CD8-positive, alpha-beta T cell (primary cell): ENCODE measurements at places on chromosomes 16 and 17.
A peak's percentile ranks its signal among the peaks of the same experiment; 100 is the strongest.

DNA sequence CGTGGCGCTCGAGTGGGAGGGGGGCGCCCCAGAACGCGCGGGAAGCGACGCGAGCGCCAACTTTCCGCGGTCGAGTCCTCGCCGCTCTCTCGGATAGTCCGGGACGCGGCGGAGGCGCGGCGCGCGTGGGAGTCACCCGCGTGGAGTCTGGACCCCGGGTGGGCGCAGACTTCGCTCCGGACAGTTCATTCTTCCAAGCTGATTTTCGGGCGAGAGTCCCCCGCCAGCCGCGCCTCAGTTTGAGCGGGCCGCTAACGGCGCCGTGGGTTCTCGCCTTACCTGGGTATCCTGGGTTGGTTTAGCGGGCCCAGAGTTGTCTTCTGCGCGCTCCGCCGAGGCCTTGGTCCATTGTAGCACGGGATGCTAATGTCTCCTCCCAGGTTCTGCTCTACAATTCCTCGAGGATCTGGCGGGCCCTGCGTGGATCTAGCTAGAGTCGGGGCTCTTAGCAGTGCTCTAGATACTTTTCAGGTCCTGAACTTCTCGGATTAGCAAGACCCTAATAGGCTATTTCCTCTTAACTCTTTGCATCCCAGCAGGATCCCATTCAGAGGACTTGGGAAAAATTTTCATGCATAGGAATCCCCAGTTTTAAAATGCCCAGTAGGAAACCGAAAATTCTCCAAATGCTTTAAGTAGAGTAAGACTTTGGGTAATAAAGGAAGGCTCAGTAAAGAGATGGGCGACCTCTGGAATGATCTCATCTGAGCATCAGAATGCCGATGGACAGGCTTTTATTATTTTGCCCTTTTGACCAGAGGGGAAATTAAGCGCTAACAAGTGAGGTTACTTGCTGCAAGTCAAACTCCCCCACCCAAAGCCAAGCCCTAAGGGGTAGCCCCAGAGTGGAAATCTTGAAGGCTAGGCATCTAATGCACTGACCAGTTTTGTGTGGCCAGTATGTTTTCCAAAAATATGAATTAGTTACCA is 537 bp upstream of the GJC1 start:
- DNase-seq = no peak

GRCh38 chr17:54867634-54868033 is 33.0 kb upstream of the TOM1L1 start:
- no peak for DNase-seq

DNA sequence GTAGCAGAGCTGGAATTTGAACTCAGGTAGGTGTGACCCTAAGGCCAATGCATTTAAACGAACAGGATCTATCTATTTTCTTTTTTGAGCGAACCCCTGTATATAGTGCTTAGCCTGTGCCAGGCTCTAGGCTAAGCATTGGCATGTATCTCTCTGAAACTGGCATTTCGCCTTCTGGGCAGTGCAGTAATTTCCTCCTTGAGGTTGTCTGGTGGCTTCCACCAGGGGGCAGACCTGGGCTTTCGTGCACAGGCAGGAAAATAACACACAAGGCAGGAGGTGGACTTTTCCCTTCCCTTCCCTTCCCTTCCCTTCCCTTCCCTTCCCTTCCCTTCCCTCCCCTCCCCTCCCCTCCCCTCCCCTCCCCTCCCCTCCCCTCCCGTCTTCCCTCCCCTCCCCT is 34.4 kb upstream of the PRKCB start:
- DNase-seq = peak; percentile 61

GRCh38 chr17:65446838-65447526 is 114.5 kb downstream of the AXIN2 start:
- no peak for DNase-seq

GRCh38 chr17:81097134-81097942 is 62.4 kb downstream of the BAIAP2 start:
- peak; percentile 73 for DNase-seq

DNA sequence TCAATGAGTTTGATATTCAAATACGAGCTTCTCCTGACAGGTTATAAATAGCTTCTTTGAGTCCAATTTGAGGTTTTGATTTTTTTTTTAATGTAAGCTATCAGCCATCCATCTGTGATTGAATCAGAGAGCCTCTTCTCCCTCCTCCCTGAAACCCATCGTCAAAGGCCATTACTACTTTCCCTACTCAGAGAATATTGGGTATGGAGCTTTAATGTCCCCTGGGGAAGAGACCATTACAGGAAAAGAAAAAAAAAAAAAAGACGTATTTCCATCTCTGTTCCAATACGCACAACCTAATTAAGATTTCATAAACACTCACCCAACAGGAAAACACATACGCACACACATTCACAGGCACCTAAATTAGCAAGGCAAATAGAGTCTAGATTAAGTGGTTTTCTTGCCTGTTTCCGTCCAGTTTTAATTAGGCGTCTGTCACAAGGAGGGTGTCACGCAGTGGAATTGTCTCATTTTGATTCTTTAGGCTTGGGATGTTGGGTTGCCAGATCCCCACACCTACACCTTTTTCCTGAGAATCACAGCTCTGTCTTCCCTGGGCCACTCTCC is 194.3 kb upstream of the RPL38 start:
- no peak for DNase-seq

GRCh38 chr16:16096121-16096857 is 127.0 kb downstream of the ABCC6 start:
- no peak for DNase-seq

- DNase-seq = no peak
These were observed 1.3 kb upstream of the TRPV1 start for GRCh38 chr17:3610523-3610922.

- peak; percentile 68 for DNase-seq
These were observed 1.5 kb downstream of the ATXN7L3 start for GRCh38 chr17:44197980-44198720.

- no peak for DNase-seq
These were observed 26.6 kb downstream of the SMARCE1 start for GRCh38 chr17:40621019-40621418.

- DNase-seq = no peak
These were observed 100.5 kb downstream of the AIPL1 start for GRCh38 chr17:6334386-6334785.

GRCh38 chr16:83532634-83533033 is 275.1 kb upstream of the HSBP1 start:
- DNase-seq = no peak

DNA sequence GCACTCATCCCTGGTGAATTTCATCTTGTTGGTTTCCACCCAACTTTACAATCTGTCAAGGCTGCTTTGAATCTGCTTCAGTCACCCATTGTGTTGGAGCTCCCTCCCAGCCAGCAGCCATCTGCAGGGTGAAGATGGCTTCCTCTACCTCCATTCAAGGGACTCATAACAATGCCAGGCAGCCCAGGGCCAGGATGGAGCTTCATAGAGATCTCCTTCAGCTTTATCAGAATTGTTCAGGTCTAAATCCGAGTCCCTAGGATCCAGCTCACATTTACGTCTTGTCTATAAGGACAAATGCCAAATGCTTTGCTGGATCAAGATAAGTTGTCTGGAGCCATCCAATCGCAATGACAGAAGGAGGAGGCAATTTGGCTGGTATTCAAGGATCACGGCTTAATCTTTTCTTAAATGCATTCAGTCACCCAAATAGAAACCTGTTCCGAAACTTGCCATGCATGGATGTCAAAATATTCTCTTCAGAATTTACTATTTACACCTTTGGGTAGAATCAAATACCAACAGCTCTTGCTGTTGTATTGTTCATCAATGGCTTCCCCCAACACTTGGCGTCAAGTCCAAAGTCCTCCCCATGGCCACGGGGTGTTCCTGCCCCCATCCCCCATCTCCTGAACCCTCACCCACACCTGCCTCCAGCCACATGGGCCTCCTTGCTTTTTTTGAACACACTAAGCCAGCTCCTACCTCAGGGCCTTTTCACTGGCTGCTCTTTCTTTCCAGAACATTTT is 3.8 kb upstream of the FAM171A2 start:
- DNase-seq = no peak

DNA sequence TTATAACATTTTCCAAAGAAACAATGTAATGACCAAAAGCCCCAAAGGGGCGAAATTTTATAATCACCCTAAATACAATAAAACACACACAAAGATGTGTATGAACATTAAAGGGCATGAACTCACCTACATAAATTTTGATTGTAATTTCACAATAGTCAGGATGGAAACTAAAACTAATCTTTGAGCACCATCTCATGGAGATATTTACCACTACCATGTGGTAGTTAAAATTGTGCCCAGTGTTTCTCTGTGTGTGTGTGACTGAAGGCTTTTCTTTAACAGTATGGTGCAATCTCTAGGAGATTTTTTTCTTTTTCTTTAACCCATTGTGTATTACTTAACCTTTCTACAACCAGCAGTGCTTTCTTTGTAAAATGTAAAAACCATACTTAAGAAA is 19.7 kb upstream of the MEIOC start:
- DNase-seq = no peak

DNA sequence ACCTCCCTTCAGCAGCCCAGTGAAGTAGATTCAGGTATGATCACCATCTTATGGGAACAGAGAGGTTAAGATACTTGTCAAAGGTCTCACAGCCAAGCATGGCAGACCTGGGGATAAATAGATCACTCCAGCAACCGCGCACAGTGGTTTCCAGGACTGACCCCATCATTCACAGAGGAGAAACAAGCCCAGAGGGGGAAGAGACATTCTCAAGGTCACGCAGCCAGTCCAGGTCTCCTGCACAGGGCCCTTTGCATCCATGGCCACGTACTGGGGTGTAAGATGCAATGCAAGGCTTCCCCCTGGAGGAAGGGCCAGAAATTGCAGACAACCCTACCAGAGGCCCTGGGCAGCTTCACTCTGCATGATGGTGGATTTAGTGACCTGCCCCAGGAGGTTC is 19.9 kb downstream of the TLE7 start:
- DNase-seq = no peak

DNA sequence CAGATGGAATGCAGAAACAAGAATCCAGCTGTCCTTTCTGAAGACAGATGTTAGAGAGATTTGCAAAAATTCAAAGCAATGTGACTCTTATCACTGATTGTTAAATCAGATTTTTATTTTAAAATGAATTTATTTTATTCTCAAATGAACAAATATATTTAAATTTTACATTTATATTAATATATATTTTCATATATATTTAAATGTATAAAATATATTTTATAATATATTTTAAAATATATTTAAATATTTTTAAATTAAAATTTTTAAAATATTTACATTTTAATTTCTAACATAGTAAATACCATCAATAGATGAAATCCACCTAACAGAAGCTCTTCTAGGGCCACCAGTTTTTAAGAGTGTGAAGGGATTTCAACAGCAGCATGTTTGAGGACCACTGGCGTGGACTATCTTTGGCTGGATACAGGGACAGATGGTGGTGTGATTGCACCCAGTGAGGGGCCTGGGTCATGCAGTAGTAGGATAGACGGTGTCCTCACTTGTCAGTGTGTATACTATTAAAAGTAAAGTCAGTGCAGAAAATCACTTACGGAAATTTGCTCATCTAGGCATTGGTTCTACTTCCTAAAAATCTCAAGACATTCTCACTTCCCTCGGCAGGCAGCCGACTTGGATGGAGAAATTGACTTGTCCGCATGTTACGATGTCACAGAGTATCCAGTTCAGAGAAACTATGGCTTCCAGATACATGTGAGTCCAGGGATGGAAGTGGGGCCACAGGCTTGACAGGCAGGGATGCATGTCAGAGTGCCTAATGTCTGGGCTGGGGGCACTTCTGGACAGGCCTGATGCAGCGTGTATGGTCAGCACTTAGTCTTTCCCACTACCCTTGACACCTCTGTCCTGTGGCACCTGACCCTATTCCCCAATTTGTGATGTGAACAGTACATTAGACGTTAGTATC is 56.3 kb downstream of the PLD6 start:
- DNase-seq = no peak

- no peak for DNase-seq
These were observed 2.2 kb downstream of the ALDOC start for GRCh38 chr17:28574526-28574925.

DNA sequence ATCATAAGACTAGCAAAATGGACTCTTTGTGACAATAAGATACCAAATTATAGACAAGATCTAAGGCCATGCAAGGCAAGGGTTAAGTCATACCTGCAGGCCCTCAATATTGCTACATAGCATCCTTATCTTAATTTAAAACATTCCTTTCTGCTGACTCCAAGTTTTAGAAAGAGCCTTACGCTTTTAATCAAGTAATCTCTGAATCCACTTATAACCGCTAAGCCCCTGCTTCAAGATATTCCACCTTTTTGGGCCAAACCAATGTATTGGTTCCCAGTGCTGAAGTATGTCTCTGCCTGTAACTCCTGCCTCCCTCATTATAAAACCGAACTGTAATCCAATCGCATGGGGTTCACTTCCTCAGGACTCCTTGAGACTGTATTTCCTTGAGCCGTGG is 255.4 kb downstream of the PHKB start:
- DNase-seq = no peak

DNA sequence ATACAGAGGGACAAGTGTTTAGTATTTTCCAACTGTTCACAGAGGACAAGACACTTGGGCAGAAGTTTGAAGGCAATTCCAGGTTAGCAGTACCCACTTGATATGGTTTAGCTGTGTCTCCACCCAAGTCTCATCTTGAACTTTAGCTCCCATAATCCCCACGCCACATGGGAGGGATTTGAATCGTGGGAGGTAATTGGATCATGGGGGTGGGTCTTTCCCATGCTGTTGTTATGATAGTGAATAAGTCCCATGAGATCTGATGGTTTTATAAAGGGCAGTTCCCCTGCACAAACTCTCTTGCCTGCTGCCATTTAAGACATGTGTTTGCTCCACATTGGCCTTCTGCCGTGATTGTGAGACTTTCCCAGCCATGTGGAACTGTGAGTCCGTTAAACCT is 668.9 kb downstream of the MAF start:
- DNase-seq = no peak

- DNase-seq = no peak
These were observed 86.0 kb upstream of the KIF2B start for GRCh38 chr17:53736516-53737240.

DNA sequence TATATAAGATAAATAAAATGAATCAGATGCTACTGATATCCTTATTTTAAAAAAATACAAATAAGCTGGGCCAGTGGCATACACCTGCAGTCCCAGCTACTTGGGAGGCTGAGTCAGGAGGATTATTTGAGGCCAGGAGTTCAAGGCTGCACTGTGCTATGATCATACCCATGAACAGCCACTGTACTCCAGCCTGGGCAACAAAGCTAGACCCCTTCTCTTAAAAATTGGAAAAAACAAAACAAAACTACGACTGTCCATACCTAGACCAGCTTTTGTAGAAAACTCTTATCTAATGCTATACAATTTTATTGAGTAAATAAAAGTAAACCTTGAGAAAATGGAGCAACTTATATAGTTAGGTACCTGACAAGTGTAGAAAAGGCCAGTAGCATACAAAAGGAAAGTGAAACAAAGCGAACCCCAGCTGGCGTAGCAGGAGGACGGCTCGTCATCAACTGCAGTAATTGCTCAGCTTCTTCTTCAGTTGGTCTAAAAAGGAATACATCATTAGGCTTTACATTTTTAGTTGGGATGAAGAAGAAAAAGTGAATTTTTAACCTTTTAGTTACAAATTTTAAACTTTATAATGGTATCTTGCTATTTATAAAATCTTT is 23.6 kb downstream of the INTS2 start:
- peak; percentile 32 for DNase-seq
